Skeletal muscle cell (primary cell): ENCODE measurements at places on chromosomes 4 and X.

- DNase-seq: no peak
Measured at GRCh38 chr4:165784672-165785071, 88.4 kb upstream of the TLL1 start.

DNA sequence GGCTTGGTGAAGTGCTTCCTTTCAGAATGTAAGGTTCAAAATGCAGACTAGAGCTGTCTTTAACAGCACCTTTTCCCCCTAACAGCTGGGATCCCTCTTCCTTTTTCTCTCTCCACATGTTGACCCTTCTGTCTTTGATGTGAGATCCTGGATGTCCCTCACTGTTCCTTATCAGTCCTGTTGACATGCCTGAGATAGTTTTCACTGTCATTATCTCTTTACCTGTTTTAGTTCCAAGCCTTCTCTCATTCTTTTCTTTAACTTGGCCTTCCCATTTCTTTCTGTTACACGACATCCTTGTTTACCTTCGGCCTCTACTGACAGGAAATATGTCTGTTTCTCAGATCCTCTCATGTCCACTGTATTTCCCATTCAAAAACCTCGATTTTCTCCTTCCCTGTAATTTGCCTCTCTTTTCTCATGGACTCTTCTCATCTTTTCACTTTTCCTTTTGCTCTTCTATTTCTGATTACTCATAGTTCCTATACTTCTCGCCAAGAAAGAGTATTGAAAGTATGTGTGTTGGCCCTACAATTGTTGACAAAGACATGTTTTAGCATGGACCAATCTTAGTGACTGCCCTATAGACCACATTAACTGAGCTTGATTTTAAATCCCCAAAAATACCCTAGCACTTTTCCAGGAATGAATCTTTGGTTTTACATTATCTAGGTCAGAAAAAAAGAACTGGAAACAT is 1.2 kb upstream of the SOWAHB start:
- no peak for DNase-seq

GRCh38 chr4:169566021-169566818 is 46.2 kb downstream of the NEK1 start:
- peak; percentile 14 for DNase-seq

DNA sequence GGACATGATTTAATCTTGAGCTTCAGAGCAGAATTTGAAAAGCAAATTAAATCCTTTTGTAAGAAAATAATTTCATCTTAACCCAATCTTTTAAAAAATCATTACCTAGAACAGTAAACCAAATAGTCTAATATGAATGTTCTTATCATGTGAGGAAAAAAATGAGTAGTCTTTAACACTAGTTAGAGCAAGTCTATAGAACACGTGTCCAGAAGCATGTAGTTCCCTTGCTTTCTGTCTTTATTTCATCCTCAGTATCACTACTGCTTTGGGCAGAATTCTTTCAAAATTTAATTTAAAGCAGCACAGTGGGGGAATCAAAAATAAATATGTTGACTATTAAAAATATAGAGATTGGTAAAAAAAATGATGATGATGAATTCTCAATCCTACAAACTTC is 2.1 kb downstream of the RBM47 start:
- no peak for DNase-seq
